ENCODE measurements at places on chromosomes 7 and 10.

DNA sequence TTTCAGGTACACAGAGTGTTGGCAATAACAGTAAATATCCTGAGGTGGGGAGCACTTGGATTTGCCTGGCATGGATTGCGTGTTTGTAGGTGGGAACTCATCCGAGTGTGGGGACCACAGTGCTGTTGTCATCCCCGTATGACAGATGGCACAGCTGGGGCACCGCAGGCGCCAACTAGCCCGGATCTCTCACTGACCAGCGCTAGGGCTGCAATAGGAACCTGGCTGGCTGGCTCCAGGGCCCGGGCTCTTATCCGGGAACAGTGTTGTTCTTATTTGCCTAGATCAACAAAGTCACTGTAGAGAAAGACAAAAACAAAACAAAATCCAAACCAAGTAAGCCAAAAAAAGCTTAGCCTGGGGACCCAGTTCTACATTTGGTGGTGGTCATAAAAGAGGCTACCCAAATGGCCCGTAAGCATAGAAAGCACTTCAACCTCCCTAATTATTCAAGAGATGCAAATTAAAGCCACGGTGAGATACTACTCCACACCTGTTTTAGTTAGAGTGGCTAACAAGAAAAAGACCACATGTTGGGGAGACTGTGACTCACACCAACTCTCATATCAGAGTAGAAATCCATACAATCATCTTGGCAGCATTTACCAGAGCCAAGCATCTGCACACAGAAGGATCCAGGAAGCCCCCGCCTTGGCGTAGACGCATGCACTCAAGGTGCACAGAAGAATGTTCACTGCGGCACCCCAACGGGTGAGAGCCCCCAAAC, 27.2 kb upstream of the PFKFB3 start:
- no peak for DNase-seq

GRCh38 chr10:75111907-75112679, 637 bp downstream of the SAMD8 start:
- peak; percentile 51 for DNase-seq

- no peak for DNase-seq
Measured at GRCh38 chr10:125006921-125007426, 65.1 kb downstream of the ZRANB1 start.

DNA sequence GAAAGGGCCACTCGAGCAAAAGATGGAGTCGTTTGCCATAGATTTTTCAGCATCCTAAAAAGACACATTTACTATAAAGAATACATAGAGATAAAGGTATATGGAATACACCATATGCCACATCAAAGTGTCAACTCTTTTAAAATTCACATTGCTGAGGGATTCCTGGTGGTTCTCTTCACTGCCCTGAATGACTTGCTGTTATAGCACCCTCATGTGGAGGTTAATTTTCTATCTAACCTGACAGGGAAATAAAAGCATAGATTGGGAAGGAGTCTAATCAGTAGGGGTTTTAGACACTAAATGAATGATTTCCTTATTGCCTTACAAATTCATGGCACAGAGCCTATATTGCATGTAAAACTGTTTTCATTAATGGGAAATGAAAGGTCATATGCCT, 25.9 kb downstream of the DNAH11 start:
- peak; percentile 21 for DNase-seq

DNA sequence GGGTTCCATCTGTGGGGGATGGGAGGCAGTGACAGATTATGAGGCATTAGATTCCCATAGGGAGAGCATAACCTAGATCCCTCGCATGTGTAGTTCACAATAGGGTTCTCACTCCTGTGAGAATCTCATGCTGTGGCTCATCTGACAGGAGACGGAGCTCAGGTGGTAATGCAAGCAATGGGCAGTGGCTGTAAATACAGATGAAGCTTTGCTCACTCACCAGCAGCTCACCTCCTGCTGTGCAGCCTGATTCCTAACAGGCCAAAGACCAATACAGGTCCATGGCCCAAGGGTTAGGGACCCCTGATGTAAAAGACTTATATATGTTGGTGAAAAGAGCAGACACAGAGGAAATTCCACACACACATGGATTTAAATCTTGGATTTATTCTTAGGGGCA, 370.2 kb downstream of the NRG3 start:
- no peak for DNase-seq

DNA sequence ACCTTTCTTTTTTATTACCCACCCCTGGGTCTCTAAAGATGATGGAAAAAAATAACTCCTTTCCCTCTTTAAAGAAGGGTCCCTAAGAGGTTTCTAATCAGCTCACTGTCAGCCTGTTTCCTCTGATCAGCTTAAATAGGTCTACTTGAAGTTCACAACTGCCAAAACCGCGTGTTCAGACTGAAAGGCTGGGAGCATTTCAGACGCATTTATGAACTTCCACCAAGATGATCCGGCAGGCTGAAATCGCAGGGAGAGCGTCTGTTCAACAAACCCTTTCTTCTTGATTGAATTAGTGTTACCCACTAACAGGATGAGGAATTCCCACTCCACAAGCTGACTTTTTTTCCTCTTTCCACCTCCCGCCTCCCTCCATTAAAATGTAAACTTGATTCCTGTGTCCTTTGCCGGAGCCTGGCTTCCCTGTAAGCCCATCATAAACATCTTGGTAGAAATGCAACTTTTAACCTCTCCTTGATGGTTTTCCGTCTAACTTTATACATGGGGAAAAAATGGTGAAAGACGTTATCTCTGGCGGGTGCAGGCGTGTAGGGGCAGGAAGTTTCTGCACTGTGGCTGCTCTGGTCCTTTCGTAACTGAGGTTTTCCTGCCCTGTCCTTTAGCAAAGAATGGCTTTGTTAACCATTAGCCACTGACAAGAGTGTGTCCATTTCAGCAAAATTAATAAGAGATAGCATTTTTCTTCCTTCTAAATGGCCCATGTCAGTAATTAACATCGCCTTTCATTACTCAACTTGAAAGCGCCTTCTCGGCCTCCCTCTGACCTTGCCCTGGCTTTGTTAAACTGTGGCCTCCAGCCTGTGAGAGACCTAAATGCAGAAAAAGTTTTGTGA, 130.7 kb downstream of the BAMBI start:
- DNase-seq = no peak

GRCh38 chr10:32906595-32906994, 51.4 kb downstream of the ITGB1 start:
- DNase-seq = no peak

DNA sequence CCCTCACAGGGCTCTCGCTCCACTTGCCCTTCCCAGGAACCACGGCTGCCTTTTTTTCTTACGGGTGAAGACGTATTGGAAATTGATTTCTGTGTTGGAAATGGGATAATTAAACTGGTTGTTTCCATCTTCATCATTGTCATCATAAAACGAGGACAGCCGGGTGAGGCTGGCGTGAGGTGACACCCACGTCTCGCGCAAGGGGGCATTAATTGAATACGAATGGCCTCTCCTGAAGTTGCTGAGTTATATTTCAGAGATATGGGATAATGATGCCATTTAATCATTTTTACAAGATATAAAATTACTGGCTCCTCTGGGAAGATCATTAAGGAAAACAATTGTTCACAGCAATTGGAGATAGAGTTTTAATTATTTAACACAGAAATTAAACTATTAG, 18.3 kb upstream of the NKX6-2 start:
- no peak for DNase-seq

DNA sequence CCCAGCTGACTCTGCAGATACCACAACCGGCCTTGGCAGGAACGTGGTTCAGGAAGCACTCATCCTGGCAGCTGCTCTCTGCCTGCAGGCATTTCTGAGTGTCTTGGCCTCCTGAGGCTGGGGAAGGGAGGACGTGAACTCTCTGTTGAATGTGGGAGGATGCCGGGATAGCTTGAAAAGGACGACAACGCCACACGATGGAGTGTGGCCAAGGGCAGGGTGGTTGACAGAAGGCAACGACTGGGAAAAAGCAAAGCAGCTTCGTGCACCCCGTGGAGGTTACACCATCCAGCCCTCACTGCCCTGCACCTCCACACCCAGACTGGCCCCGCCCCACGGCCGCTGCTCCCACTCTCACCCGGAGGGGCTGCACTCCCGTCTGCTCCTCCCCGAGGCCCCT, 466.1 kb upstream of the FOXK1 start:
- no peak for DNase-seq

DNA sequence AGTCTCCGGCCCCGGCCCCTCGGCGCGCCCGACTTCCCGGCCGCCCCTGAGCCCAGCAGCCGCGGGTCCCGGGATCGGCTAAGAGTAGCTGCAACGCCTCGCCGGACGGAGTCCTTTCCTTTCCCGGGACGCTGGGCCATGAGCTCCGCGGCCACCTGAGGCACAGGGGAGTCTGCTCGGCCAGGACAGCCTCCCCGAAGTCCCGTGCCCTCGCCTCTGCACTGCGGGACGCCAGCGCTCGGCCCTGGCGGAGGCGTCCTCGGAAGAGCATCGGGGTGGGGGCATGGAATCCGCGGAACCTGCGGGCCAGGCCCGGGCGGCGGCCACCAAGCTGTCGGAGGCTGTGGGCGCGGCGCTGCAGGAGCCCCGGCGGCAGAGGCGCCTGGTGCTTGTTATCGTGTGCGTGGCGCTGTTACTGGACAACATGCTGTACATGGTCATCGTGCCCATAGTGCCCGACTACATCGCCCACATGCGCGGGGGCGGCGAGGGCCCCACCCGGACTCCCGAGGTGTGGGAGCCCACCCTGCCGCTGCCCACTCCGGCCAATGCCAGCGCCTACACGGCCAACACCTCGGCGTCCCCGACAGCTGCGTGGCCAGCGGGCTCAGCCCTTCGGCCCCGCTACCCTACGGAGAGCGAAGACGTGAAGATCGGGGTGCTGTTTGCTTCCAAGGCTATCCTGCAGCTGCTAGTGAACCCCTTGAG, 502 bp downstream of the SLC18A3 start:
- no peak for DNase-seq

DNA sequence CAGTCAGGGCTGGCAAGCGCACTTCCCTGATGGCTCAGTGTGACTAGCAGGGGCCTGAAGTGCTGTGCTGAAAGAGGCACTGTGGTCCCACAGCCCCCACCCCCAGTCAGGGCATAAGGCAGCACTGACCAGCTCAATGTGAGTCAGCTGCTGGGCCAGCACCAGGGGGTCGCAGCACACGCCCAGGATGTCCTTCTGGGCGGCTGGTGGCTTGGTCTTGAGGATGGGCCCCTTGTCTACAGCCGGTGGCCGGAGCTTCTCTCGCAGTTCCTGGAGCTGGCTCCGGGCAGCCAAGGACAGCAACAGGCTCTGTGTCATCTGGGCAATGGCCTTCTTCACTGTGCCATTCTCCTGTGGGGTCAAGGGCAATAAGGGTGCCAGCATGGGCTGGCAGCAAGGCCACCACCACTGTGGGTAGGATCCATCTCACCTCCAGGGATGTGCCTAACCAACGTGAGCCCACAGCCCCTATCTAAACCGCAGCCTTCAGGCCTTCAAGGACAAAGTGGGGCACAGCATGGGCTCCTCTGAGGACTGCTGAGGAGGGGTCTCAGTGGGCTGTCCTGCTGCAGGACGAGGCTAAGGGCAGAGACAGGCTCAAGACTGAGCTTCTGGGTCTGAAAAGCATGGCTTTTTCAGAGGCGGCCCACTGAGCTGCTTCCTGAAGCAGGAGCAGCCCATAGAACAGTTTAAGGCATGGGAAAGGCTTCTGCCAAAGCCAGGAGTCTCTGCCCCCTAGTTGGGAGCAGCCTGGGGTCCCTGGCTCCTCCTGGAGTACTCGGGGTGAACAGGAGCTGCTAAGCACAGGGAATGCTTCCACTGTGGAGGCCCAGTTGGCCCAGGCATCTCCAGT, 62.5 kb downstream of the CSGALNACT2 start:
- DNase-seq = no peak

GRCh38 chr10:130108934-130109604, 1.6 kb downstream of the C10orf143 start:
- no peak for DNase-seq

GRCh38 chr10:101224910-101225823, 4.1 kb downstream of the LBX1 start:
- DNase-seq = no peak

DNA sequence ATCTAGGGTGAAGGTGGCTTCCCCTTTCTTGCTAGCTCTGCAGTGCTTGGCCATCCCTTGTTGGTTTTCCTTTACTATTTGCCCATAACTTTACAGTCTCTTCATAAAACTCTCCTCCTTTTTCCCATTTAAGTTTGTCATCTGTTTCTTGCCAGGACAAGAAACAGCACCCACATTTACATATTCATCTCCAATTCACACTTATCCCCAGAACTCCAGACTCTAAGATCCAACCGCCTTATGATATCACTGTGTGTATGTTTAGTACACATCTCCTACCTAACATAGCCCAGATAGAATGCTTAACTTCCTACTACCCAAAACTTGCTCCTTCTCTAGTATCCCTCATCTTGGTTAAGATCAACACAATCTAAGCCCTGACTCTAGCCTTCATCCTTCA, 622.2 kb downstream of the KCNMA1 start:
- DNase-seq = no peak

DNA sequence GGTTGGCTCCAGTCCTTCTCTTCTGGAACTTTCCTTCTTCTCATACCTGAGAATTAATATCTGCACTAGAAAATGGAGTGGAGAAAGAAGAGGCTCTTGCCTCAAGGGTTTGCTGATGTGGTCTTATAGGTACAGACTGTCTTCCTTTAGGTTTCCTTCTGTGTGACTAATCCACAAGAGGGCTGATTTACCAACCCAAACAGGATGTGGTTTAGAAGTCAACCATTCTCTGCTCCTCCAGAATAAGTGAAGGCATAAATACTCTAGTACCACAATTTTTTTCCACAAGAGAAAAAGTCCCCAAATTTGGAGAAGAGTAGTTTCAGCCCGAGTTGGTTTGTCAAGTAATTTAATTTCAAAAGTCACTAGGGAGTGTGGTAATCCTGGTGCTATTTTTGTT, 85.8 kb downstream of the NRP1 start:
- DNase-seq = peak; percentile 93

- no peak for DNase-seq
Measured at GRCh38 chr7:113625494-113626102, 293.2 kb downstream of the PPP1R3A start.

- DNase-seq = no peak
Measured at GRCh38 chr10:1483246-1483645, 254.1 kb downstream of the ADARB2 start.

DNA sequence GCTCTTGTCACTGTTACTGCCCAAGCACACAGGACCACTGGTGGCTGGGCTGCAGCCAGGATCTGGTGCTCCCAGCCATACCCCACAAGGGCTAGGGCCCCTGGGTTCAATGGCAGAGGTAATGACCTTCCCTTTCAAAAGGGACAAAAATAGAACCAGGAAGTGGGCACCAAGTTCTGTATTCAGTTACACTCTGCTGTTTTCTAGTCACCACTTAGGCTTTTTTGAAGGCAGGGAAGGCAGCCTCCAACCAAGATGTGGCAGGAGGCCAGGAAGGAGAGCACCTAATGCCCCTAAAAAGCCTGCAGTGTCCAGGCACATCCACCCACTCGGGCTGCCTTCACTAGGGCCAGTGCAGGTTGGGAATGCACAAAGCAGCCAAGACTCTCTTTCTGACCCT, 47.8 kb downstream of the NOD1 start:
- no peak for DNase-seq

DNA sequence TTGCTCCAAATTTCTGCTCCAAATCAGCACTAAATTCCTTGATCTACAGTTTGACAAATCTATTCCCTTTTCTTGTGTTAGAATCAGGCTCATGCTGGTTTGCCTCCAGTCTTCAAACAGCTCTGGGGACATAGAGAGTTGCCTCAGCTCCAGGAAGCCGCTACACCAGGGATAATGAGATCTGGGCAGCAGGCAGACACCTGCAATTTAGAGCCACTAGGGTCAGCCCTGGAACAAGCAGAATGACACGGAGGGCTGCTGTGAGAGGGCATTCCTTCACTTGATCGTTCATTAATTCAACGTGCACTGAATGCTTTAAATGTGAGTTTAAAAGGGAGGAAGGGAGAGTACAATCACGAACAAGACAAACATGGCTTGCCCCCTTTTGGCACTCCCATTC, 3.7 kb upstream of the ELMO1 start:
- no peak for DNase-seq
